ENCODE measurements at places on chromosomes 4 and X.
A peak's percentile ranks its signal among the peaks of the same experiment; 100 is the strongest.

GRCh38 chr4:48315728-48316630 lies 25.4 kb upstream of the SLAIN2 start:
- no peaks in the 10 kb centered on the region for H3K36me3 ChIP-seq
- no peak overlapping the region for H3K4me3 ChIP-seq
- H3K27ac ChIP-seq = no peak overlapping the region
- H3K4me1 ChIP-seq = no peaks in the 10 kb centered on the region

DNA sequence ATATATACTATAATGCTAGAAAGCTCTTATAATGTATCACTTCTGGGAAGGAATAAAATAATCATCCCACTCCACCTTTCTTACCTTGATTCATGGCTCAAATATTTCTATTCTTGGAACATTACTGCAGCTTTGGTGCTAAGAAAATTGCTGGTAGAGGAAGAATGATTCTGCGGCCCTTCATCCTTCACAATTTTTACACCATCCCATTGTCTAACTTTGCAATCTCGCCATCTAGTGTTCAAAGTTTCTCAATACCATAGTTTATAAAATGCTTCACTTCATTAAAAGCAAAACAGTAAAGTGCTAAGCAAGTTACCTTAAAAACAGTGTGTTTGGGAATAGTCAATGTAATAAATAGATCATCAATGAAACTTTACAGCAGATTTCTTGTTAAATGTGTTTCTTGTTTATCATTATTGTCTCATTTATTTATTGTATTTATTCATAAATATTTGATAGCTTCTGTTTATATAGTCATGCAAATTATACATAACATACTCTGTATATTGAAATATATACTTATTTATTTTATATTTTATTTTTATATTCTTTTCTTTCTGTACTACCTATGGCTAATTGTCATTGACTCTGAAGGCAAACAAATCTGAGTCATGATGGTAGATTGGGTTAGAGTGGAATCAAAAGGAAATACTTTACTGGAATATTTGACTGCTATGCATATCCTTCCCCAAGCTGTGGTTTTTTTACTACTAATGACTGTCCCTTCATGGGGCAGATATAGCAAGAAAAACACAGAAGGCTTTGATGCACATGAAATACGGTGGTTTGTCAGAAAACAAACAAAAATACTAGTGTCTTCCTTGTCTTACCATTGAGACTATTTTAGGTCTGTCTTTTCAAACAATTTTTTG lies 390.7 kb downstream of the MAPK10 start:
- DNase-seq = no peak
- no peaks in the 10 kb centered on the region for H3K36me3 ChIP-seq
- H3K27me3 ChIP-seq = no peaks in the 10 kb centered on the region
- no peak overlapping the region for H3K27ac ChIP-seq
- no peaks in the 10 kb centered on the region for H3K4me1 ChIP-seq
- no peak overlapping the region for H3K4me3 ChIP-seq

GRCh38 chr4:119550857-119551532 lies 77.6 kb downstream of the PDE5A start:
- no peak for DNase-seq
- H3K4me3 ChIP-seq = no peak overlapping the region
- H3K4me1 ChIP-seq = no peaks in the 10 kb centered on the region
- H3K27me3 ChIP-seq = no peaks in the 10 kb centered on the region

GRCh38 chr4:186755550-186756519 lies 32.2 kb upstream of the FAT1 start:
- no peak overlapping the region for H3K4me3 ChIP-seq
- no peak for DNase-seq
- no peaks in the 10 kb centered on the region for H3K36me3 ChIP-seq
- H3K4me1 ChIP-seq = no peaks in the 10 kb centered on the region

DNA sequence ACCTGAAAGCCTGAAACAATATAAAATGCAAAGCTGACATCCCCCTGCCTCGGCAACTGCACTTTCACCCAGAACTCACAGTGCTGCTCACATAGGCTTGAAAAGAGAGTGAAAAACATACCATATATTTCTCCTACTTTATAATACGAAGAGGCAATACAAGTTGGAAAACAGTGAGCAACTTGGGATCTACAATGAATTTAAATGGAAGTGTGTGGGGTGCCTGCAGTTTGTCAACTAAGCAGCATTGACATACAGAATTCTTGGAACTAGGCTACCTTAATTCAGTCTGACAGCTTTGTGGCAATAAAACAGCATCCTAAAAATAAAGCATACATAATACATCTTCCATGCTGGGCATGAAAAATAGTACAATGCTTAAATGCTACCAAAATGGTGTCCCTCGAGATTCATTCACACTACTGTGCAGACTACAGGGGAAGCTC lies 8.0 kb downstream of the GASK1B start:
- H3K36me3 ChIP-seq = no peaks in the 10 kb centered on the region
- peak overlapping the region; percentile 12 for H3K27ac ChIP-seq
- peak overlapping the region; percentile 43 for H3K4me3 ChIP-seq
- no peak for DNase-seq
- no peaks in the 10 kb centered on the region for H3K27me3 ChIP-seq
